ENCODE measurements at places on chromosomes 16 and 17.

- DNase-seq, result no peak
Measured at GRCh38 chr16:57252148-57252721, 7.2 kb downstream of the ARL2BP start.

GRCh38 chr16:2155977-2156848 lies 631 bp downstream of the TRAF7 start:
- no peak for DNase-seq

- no peak for DNase-seq
Measured at GRCh38 chr17:75753514-75754377, 11.2 kb downstream of the GALK1 start.

- DNase-seq, result no peak
Measured at GRCh38 chr16:87832137-87832527, 37.2 kb downstream of the SLC7A5 start.

- no peak for DNase-seq
Measured at GRCh38 chr17:46772475-46773220, 45.8 kb downstream of the WNT3 start.

GRCh38 chr16:68093816-68094613 lies 8.8 kb downstream of the NFATC3 start:
- DNase-seq, result no peak

DNA sequence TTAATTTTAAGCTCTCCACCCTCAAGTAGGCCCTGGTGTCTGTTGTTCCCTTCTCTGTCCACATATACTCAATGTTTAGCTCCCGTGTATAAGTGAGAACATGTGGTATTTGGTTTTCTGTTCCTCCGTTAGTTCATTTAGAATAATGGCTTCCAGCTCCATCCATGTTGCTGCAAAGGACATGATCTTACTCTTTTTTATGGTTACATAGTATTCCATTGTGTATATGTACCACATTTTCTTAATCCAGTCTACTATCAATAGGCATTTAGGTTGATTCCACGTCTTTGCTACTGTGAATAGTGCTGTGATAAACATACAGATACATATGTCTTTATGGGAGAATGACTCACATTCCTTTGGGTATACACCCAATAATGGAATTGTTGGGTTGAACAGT lies 111.4 kb upstream of the NACA2 start:
- DNase-seq, result no peak

DNA sequence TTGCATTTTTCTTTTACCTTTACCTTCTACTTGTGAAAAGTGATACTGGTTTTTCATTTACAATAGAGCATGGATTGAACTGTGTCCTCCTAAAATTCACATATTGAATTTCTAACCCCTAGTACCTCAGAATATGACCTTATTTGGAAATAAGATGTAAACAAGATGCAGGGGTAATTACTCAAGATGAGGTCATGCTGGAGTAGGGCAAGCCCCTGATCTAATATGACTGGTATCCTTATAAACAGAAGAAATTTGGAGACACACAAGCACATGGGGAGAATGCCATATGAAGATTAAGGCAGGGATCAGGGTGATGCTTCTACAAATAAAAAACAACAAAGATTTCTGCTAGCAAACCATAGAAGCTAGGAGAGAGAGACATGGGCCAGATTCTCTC lies 12.2 kb downstream of the MYH13 start:
- DNase-seq, result no peak

GRCh38 chr17:46854948-46855347 lies 3.6 kb downstream of the WNT9B start:
- DNase-seq, result no peak

GRCh38 chr16:54180421-54181359 lies 105.9 kb downstream of the IRX3 start:
- DNase-seq, result no peak

GRCh38 chr17:76092526-76093413 lies 10.8 kb downstream of the EXOC7 start:
- no peak for DNase-seq

DNA sequence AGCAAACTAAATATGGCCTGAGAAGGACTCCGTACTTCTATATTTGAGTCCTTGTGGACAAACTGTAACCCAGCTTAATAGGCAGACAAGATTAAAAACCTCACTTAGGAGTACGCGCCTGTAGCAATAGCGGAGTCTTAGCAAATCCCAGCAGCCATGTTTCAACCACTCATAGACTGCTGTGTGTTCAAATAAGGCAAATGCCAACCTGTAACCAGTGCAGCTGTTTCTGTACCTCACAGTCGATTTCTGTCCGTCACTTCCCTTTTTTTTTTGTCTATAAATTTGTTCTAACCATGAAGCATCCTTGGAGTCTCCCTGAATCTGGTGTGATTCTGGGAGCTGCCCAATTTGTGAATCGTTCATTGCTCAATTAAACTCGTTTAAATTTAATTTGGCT lies 30.2 kb downstream of the TANC2 start:
- no peak for DNase-seq

- DNase-seq, result no peak
Measured at GRCh38 chr16:66152181-66152580, 214.3 kb upstream of the CDH5 start.

DNA sequence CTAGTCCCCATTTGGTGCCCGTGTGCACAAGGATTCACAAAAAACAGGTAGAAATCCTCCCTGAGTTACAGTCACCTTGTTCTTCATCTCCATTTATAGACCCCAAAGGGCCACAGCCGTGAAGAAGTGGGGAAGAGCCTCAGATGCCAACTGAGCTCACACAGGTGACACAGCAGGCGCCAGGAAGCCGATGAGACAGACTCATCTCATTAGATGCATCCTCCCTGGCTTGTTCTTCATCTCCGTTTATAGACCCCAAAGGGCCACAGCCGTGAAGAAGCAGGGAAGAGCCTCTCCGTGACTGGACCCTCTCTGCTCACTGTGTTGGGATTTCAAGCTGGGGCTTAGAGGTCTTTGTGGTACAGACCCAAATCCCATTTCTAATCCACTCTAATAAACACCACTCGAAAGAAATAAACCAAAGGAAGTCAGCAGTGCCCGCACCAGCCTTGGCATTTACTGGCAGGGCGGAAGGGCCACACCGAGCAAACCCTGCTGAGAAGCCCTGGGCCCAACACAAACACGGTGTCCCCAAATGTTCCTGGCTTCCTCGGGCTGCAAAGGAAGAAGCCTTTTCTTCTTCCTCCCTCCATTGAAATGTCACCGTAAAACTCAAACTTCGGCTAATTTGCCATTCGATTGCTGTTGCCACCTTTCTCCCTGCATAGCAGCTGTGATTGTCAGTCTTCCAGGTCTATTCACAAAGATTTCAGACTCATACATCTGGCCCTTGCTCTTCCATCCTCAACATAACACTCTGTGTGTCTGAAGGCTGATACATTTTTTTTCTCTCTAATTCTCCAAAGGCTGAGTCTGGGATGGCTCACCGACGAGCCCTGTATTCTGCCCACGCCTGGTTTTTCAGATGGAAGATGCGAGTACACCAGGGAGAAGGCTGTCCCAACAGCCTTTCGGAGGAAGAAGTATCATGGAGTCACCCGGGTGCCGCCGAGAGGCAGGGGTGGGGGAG lies 44.9 kb upstream of the DOC2B start:
- no peak for DNase-seq

- DNase-seq, result no peak
Measured at GRCh38 chr16:66844342-66845079, at the start of gene CA7. TSS of gene CA7 (plus strand) at chr16:66844414. CDS start at chr16:66844488, 74 bp downstream.

DNA sequence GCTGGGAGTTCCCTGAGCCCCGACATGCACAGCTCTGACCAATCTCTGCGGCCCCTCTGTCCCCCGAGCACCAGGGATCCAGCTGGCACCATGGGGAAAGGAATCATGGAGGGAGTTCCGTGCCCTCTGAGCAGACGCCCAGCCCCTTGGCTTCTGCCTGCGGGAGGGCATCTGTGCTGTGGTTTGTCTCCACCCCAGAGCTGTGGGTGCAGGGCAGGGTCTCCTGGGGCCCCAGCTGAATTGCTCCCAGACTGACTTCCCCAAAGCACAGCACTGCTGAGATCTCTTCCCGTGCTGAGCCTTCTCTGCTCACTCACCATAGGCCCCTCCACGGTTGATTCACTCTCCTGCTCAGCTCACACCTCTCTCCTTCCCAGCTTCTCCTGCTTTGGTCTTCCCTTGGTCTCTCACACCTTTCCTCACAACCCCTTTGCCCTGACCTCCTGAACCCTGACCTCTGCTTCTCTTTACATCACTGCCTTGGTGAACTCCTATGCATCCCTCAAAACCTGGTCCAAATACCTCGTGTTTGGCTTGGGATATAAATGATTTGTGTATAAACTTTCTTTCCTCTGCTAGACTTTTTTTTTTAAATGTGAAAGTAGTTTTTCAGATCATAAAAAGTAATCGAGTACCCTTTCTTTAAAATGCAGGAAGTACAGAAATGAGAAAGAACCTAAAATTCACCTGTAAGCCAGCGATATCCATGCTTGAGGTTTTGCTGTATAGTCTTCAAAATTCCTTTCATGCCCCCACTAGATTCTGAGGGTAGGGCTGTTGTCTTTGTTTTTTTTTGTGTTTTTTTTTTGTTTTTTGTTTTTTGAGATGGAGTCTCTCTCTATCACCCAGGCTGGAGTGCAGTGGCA lies 265.3 kb downstream of the SEC14L1 start:
- DNase-seq, result no peak

- DNase-seq, result no peak
Measured at GRCh38 chr16:28096983-28097899, 33.7 kb upstream of the GSG1L start.

- DNase-seq, result no peak
Measured at GRCh38 chr17:81295031-81295675, at the start of gene SLC38A10. TSS of gene SLC38A10 (minus strand) at chr17:81295307. CDS start at chr17:81294921, 386 bp downstream.

DNA sequence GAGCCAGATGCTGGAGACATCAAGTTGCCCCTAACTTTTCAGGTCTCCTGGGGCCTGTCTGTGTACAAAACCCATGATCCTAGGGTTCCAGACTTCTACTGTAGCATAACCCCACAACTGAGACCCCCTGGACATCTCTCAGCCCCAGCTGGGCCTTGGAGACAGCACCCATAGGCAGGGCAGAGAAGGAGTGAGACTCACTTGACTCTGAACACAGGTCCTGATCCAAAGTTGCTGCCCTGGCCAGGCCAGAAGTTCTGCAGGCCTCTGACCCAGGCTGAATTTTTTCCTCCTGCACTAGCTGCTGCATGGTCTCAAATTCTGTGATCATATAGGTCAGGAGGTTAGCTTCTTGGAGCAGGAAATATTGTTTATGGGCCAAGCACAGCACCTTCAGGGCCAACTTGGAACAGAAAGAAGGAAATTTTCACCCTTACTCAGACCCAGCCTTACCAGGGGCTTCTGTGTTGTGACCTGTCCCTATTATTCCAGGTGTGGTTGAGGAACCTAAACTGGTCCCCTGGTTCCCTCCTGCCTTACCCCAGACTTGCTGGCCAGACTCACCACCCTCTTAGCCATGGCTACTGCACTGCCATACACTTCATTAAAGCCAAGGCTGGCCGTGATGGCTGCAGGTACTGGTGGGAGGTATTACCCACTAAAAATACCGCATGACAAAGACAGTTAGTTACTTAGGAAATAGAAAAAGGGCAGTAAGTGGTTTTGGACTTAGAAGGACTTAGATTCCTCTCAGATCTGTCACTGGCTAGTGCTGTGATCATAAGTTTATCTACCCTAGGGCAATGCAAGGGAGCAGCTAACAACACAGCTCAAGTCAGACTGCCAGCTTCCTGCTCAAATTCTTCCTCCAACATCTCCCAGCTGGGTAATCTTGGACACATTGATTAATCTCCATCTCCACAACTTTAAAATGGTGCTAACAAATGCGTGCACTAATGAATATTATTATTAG lies 2180.1 kb downstream of the TP53TG3F start:
- no peak for DNase-seq

- DNase-seq, result no peak
Measured at GRCh38 chr16:56919099-56919800, 12.7 kb upstream of the HERPUD1 start.

GRCh38 chr17:81976332-81977210 lies 858 bp upstream of the ASPSCR1 start:
- DNase-seq, result no peak

DNA sequence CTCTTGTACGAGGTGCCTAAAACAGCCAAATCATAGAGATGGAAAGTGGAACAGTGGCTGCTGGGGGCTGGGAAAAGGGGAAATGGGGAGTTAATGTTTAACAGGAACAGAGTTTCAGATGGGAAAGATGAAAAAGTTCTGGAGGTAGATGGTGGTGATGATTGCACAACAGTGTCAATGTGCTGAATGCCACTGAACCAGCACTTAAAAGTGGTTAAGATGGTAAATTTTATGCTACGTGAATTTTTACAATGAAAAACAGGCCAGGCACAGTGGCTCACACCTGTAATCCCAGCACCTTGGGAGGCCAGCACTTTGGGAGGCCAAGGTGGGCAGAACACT lies 130.4 kb downstream of the C16orf78 start:
- DNase-seq, result no peak

- no peak for DNase-seq
Measured at GRCh38 chr17:60971515-60972369, 294.1 kb downstream of the BCAS3 start.

GRCh38 chr16:81585785-81586184 lies 141.2 kb downstream of the CMIP start:
- no peak for DNase-seq

DNA sequence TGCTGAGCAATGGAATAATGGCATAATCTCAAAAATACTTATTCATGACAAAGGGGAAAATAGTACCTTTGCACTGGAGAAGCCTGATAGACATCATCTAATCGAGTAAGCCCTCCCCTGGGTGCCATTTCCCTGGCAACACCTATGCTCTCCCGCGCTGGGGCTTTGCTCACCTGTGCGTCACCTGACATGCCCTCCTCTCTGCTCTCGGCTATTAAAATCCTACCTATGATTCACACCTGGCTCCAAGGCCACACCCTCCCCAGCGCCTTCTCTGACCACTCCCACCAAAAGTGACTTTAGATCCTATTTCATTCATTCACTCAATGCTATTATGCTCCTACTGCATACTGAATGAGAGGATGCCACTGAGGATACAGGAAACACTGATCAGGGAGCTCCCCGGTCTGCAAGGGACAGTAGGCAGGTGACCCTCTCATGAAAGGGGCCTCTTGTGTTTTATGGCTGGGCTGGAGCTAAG lies 83.9 kb downstream of the NT5M start:
- no peak for DNase-seq

- DNase-seq, result no peak
Measured at GRCh38 chr17:53570731-53571130, 252.0 kb upstream of the KIF2B start.

DNA sequence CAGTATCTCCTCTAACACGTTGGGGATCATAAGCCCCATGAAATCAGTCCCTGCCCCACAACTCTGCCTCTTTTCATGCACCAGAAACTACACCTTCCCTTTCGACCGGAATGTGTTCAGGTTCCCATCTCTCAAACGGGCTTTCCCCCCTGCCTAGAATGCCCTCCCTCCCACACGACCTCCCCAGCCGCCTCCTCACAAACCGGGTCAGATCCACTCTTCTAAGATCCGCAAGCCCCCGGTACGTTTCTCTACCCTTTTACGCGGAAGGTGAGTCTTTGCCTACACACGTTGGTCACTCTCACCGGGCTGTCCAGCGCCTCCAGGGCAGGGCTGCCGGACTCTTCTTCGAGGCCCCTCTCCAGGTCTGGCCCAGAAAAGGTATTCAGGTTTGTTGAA lies 708 bp downstream of the DHX33 start:
- no peak for DNase-seq

- DNase-seq, result no peak
Measured at GRCh38 chr17:78357177-78357586, 2.7 kb downstream of the SOCS3 start.

- no peak for DNase-seq
Measured at GRCh38 chr17:36869441-36869840, 67.8 kb upstream of the LHX1 start.
